ENCODE measurements at places on chromosomes 12 and 14.

GRCh38 chr14:58638231-58639197 is 752 bp downstream of the DACT1 start:
- DNase-seq, result peak; percentile 57

- DNase-seq, result no peak
These were observed 77.4 kb downstream of the RIN3 start for GRCh38 chr14:92590941-92591340.

DNA sequence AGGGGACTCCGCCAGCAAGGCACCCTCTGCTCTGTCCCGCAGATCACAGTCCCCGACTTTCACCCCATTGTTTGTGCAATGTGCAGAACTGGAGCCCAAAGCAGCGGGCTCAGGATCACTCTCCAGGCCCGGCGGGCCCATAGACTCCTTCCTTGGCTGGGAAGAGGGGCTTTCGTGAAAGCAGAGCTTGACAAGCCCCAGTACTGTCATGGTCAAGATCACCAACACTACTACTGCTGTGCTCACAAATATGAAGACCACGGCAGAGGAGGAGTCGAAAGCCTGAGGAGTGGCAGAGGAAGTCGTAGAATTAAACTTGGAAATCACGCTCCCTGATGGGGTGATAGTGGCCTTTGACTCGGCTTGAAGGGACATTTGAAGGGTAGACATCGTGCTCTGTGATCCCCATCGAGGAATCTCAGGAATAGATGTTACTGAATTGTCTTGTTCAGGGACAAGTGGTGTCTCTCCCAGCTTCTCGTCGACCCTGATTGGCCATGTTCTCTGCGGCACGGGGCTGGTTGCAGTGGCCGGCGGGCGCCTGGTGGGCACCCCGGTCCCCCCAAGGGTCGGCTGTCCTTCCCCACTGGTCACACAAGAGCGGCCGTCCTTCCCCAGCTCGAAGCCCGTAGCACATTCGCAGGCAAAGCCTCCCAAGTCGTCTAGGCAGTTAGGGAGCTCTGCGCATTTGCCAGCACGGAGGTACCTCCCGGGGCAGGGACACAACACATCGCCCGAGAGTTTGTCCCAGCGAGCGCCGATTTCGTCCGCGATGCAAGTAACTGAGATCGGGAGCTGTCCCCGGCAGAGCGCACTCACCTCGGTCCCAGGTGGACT is 1.1 kb downstream of the CLEC14A start:
- no peak for DNase-seq

DNA sequence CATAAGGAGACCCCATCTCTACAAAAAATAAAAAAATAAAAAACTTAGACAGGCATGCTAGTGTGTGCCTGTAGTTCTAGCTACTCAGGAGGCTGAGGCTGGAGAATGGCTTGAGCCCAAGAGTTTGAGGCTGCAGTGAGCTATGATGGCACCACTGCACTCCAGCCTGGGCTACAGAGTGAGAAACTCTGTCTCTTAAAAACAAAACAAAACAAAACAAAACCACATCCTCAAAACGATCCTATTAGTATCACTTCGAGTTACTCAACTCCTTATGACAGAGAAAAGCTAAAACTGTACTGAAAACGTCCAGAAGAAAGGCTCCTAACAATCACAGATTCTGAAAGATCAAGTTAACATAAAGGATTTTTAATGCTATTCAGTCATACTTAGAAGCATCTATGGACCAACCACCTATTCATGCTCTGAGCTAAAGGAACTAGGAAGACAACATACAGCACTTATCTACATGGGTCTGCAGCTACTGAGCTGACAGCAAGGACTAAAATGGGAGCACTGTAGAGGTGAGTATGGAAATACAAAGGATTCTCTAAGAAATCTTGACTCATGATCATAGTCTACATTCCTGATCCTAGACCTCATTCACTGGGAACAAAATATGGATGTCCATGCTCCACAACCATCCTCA is 75.3 kb upstream of the DUSP6 start:
- DNase-seq, result no peak

DNA sequence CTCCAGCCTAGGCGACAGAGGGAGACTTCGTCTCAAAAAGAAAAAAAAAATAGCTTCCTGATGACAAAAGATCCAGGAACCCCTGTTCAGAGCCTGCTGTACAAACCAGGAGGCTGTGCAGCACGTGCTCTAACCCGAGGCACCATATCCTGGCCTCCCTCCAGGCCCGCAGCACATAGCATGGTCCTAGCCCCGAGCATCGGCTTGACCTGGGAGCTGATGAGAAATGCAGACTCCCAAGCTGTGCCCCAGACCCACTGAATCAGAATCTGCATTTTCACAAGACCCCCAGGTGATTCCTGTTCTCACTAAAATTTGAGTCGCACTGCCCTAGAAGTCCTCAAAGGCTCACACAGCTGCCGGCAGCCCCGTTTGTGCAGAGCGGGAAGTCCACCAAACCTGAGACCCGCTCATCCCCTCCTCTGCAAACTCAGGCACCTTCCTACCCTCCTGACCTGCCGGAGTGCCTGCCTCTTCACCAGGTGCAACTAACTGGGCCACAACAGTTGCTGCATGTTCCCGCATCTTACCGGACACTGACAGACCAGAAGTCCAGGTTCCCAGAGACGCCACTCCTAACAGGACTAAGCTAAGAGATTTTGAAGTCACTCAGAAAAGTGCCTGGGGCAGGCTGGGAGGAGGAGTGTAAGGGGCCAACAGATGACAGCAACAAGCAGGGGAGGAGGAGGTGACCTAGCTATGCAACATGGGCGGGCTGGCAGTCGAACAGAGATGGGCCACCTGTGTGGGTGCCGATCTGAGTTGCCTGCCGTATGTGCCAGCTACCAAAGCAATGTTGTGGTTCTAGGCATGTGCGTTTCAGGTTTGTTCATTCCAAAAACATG is 24.0 kb upstream of the RIN3 start:
- DNase-seq, result no peak

DNA sequence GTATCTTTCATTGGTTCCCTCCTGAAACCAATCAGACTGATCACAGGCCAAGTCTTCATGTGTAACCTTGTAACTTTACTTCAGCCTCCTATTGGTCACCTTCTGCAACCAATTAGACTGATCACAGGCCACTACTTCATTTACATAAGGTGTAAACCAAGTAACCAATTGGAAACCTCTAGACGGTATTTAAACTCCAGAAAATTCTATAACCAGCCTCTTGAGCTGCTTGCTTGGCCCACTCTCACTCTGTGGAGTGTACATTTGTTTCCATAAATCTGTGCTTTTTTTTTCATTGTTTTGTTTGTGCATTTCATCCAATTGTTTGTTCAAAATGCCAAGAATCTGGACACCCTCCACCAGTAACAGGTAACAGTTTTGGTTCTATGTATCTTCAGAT is 47.5 kb downstream of the EIF2S3B start:
- no peak for DNase-seq

DNA sequence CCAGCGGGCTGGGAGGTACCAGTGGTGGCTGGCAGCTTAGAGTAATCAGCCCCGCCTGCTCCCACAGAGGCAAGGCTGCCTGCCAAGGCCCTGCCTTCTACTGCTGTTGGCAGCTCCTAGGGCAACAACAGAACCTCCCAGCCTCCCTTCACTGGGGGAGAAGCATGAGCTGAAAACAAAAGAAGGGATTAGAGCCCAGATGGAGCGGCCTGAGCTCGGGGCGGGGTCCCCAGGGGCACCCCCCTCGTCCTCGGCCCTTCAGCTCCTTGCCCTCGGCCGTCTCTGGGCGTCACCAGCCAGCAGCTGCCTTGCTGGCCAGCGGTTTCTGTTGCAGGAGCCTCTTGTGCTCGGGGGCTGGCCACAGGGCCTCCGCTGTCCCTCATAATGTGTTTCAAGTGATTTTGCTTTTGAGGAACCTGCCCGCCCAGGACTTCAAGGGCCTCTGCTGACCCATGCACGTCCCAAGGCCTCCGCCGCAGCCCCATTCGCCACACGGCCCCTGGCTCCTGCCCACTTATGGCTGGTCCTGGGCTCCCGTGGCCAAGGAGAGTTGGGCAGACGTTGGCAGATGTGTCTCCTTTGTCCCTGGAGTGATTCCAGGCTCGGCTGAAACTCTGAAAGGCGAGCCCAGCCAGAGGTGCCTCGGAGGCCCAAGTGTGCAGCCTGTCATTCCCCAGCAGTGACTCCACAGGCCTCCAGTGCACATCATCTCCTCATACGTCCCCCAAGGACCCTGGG is 49.7 kb downstream of the PSMA6 start:
- no peak for DNase-seq

- no peak for DNase-seq
These were observed 29.5 kb upstream of the RHOJ start for GRCh38 chr14:63174760-63175191.

- no peak for DNase-seq
These were observed 2.8 kb downstream of the EDDM3A start for GRCh38 chr14:20748439-20748838.

DNA sequence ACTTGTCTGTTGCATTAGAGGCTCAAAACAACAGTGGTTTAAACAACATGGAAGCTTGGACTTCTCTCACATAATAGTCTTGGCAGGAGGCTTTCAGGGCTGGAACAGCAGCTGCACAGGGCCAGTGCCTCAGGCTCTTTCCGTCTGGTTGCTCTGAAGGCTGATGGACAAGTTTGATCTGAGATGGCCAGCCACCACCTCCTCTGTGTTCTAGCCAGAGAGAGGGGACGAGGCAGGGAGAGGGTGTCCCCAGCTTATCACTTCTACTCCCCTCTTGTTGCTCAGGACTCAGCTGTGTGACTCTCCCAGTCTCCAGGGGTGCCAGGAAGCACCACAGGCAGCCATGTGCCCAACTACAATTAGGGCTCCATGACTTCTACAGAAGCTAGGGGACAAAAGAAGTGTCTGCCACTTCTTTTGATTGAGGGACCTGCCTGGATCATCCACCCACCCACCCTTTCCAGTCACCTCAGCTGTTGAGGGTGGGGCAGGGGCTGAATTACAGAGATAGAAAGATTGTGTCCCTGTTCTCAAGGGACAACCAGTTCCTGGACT is 46.6 kb downstream of the SMIM41 start:
- no peak for DNase-seq

- DNase-seq, result no peak
These were observed 21.4 kb downstream of the ACVR1B start for GRCh38 chr12:51972849-51973273.

- no peak for DNase-seq
These were observed 23.0 kb downstream of the STX2 start for GRCh38 chr12:130816097-130816496.

- DNase-seq, result no peak
These were observed 7.6 kb downstream of the KCTD10 start for GRCh38 chr12:109469517-109469916.

- no peak for DNase-seq
These were observed 65.1 kb downstream of the FBXW8 start for GRCh38 chr12:116975779-116976393.

- DNase-seq, result no peak
These were observed 71.3 kb downstream of the TSPAN9 start for GRCh38 chr12:3148366-3149000.

DNA sequence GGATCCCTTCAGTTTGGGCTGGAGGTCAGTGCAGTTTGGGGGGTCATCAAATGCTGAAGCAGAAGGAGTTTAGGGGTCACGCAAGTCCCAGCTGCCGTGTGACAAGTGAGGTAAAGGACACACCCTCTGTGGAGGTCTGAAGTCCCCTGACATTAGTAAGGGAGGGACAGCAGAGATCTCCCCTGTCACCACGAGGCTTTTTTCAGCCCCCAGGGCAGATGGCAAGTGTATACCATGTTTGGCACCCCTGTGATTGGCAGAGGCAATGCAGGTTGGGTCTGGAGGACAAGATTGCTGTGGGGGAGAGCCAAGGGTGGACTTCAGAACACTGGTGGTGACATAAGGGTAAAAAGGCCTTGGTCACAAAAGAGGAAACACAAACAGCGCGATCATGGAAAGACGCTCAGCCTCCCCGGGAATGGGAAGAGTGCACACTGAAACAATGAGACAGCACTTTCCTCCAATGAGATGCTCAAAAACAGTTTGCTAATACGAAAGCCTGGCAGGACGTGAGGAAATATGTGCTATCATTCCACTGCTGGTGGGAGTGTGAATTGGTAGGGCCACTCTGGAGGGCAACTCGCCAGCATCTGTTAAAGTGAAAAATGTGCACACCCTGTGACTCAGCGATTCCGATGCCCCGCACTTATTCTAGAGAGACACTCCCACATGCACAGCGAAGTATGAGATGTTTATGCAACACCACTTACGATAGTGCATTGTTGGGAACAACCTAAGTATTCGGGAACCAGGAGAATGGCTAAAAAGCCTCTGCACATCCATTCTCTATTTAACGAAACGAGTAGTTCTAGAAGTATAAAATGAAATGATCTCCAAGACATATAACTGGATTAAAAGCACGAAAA is 14.4 kb upstream of the CD27 start:
- DNase-seq, result no peak

DNA sequence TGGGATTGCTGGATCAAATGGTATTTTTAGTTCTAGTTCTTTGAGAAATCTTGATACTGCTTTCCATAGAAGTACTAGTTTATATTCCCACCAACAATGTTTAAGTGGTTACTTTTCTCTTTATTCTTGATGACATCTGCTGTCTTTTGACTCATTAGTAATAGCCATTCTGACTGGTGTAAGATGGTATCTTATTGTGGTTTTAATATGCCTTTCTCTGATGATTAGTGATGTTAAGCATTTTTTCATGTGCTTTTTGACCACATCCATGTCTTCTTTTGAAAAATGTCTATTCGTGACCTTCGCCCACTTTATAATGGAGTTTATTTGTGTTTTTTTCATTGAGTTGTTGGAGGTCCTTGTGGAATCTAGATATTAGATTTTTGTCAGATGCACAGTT is 865.7 kb downstream of the SLC6A15 start:
- DNase-seq, result no peak

DNA sequence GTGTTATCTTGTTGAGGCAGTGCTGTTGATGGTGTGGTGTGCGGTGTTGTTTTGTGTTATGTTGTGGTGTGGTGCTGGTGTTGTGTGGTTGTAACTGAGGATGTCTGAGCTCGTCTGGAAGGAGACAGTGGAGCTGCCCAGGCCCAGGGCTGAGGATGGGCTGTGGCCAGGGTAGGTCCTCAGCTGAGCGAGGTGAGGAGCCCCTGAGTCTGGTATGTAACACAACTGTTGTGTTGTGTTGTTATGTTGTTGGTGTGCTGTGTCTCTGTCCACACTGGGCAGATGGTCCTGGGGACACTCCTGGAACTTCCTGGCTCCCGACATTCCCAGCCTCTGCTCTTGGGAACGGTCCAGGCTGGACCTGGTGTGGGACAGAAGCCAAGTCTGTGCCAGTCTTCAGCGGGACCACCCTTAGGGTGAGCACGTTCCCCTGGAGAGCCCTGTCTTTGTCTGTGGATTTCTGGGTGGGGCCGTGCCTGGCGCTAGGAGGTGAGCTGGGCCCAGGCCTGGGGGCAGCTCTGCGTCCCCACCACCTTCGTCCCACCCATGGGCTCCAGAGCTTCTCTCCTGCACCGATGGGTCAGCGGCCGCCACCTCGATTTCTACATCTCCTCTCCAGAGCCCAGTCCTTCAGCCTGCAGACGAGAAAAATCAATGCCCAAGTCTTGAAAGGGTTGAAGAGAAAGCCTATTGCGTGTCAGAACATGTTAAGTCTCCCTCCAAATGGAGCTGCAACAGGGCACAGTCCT is 27.4 kb upstream of the SFSWAP start:
- no peak for DNase-seq

DNA sequence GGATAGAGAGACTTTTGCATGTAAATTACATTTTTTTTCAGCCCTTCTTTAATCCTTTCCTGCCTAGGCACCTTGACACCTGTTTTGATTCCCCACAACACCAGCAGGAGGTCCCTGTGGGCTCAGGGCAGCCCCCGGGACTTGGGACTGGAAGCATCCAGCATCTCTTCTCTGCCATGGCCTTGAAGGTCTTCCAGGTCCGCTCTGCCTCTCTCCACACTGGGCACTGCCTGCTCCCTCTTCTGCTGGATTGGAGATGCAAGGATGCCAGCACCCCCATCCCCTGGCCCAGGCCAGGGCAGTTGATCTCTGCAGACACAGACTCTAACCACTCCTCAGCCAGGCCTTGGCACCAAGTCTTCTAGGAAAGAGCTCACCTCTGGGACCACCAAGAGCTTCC is 134.5 kb upstream of the C14orf180 start:
- DNase-seq, result no peak

All from activated naive CD8-positive, alpha-beta T cell treated with anti-CD3 and anti-CD28 coated beads, Interleukin-2, amount 10 ng/mL, durations not matched to agents 7 days and 5 days (primary cell).